ENCODE measurements at places on chromosomes 2 and 18. TPM values are rescaled to one million over a fixed set of nuclear protein-coding genes. Genes with fewer than 3 reads are reported as not detected.

DNA sequence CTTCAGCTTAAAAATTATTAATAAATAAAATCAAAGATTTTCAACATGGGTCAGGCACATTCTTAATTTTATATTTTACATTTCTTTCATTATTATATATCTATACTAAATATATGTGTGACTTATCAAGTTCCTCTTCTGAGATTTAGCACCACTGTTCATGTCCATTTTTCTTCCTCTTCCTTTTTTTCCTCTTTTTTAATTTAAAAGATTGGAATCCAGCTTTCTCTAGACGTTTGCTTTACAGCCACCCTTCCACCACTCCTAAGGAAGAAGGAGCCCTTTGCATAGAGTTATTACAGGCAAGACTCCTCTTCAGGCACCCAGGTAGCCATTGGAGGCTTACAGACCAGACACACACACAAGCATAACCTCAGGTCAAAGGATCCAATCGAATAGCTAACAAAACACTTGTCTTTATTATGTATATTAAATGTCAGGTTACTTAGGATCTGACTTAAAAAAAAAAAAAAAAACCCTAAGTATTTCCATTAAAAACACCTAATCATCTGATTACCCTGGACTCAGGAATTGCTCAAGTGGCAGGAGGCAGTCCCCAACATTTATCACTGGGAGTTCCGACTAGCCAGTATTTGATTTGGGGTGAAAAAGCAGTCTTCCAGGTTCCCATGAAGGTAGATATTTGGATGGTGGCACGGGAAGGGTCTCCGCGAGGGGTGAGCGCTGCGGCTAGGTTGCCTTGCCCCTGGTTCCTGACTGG lies 2.4 kb upstream of the ZEB2 start:
- peaks cover 22% of the 10 kb centered on the region for H3K4me1 ChIP-seq
- peaks cover 52% of the 10 kb centered on the region for H3K27me3 ChIP-seq
- peak overlapping the region; percentile 84 for H3K4me3 ChIP-seq
- H3K27ac ChIP-seq: no peak overlapping the region
- DNase-seq: no peak
- H3K36me3 ChIP-seq: no peaks in the 10 kb centered on the region

GRCh38 chr2:72886505-72887031 lies 640 bp upstream of the SPR start:
- peak overlapping the region; percentile 63 for H3K4me3 ChIP-seq
- peaks cover 1% of the 10 kb centered on the region for H3K4me1 ChIP-seq
- DNase-seq: no peak

ALPI gene
- total RNA-seq: not detected

SLC4A5 gene
- total RNA-seq: 1.2 TPM

DNA sequence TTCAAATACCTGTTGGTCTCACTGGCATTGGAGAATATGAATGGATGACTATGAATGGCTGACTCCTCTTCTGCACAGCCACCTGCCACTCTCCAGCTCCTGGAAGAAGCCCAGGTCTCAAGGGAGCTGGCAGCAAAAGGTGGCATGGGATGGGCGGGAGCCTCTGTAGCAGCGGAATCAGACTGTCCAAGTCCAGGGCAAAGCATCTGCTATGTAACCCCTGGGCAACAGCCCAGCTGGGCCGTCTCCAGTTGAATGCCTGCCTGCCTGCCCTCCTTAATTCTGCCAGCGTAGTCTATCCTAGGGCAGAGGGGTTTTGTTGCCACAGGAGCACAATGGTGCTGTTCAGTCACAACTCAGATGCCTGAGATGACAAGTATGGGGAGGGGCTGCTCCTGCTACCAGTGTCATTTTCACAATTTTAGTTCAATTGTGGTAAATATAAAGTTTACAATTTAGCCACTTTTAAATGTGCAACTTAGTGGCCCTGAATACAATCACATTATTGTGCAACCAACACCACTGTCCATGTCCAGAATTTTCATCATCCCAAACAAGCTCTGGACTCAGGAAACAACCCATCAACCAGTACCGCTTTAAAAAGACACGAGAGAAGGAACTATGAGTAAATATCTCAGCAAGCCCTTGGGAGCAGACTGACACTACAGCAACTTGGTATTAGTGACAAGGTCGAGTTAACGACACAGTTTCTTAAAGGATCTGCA lies 115.2 kb downstream of the MYO5B start:
- H3K27ac ChIP-seq: no peak overlapping the region
- no peak overlapping the region for H3K4me3 ChIP-seq
- peaks cover 5% of the 10 kb centered on the region for H3K27me3 ChIP-seq
- DNase-seq: no peak
- H3K36me3 ChIP-seq: no peaks in the 10 kb centered on the region
- H3K4me1 ChIP-seq: no peaks in the 10 kb centered on the region

IL1F10 gene
- not detected for total RNA-seq

CD8B gene
- total RNA-seq: 0.64 TPM

ICA1L gene
- 6.2 TPM for total RNA-seq

REG1B gene
- total RNA-seq: not detected

SOX11 gene
- total RNA-seq: not detected

UGT1A5 gene
- not detected for total RNA-seq

CRIM1 gene
- 12.4 TPM for total RNA-seq

PROC gene
- total RNA-seq: not detected

LYPD6B gene
- total RNA-seq: not detected

GRCh38 chr2:48566592-48567310 lies 36.8 kb downstream of the STON1 start:
- peaks cover 16% of the 10 kb centered on the region for H3K4me1 ChIP-seq
- DNase-seq: no peak
- H3K27ac ChIP-seq: no peak overlapping the region
- H3K27me3 ChIP-seq: no peaks in the 10 kb centered on the region
- no peak overlapping the region for H3K4me3 ChIP-seq

LRRFIP1 gene
- 254 TPM for total RNA-seq

DNA sequence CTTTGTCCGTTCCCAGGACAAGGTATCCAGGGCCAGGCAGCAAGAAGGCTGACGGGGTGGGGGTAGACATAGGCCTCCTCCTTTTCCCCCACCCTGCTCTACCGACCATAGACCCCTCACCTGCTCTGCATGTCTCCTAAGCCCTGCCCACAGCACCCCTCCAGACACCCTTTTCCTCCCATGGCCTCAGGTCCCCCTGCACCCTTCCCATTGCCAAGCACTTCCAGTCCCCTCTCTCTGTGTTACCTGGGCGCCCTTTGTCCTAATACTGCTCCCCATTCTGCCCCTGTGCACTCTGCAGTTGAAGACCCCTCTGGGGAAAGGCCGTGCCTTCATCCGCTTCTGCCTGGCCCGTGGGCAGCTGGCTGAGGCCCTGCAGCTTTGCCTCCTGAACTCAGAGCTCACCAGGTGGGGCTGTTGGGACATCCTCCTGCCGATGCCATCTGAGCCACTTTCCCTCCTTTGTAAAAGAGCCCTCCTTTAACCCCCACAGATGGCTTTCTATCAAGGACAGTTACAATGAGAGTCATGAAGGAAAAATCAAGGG lies 3.5 kb downstream of the RUFY4 start:
- no peak for DNase-seq
- no peak overlapping the region for H3K27ac ChIP-seq
- no peak overlapping the region for H3K4me3 ChIP-seq
- peaks cover 3% of the 10 kb centered on the region for H3K4me1 ChIP-seq
- H3K27me3 ChIP-seq: peaks cover 1% of the 10 kb centered on the region

DNA sequence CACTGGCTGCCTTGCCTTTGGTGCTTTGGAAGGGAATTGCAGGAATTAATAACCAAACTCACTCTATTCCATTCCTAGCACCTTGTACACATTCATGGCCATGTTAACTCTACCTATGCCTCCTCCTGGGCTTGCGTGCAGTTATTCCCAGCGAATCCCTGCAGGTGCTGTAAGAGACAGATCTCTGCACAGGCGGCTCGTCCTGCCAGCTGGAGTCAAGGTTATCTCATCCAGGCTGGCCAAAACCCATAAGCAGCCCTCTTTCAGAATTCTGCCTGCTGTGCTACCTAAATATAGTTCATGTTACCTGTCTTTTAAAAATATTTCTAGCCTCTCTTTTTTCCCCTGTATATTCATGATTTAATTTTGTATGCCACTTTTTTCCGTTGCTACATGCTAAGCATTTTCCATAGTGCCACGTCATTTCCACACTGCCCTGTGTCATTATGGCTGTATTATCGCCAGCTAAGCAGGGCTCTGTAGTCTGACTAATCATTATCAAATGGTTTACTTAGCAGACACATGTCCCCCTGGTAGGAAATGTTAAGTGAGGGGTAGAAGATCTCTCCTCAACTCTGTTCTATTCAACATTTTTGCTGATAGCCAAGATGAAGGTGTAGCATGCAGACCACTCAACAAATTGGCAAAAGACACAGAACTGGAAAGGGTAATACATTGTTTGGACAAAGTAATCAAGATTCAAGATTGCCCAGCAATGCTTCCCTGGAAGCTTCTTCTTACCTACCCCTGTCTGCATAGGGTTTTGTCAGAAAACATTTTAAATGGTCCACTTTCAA lies 79.7 kb upstream of the TAF1B start:
- no peak overlapping the region for H3K4me3 ChIP-seq
- peaks cover 45% of the 10 kb centered on the region for H3K4me1 ChIP-seq
- no peaks in the 10 kb centered on the region for H3K36me3 ChIP-seq
- H3K27ac ChIP-seq: no peak overlapping the region

MARCHF7 gene
- 80.0 TPM for total RNA-seq

DNA sequence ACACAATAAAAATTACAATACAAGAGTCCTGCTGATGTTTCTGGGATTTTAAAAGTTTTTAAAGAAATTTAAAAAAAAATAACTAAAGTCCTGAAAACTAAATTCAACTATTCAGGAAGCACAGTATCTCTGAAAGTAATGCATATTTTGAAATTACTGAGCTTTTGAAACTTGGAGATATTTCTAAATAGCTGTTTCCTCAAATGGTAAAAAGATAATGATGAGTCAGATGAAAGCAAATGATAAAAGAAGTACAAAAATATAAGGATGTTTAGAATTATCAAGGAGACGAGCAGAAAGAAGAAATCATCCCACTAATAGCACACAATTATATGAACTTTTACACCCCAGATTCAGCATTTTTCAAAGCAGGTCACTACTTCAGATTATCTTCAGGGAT lies 90.2 kb upstream of the SLC25A52 start:
- peaks cover 49% of the 10 kb centered on the region for H3K36me3 ChIP-seq
- peaks cover 9% of the 10 kb centered on the region for H3K4me1 ChIP-seq
- no peak overlapping the region for H3K27ac ChIP-seq
- H3K27me3 ChIP-seq: no peaks in the 10 kb centered on the region
- H3K4me3 ChIP-seq: no peak overlapping the region

DNA sequence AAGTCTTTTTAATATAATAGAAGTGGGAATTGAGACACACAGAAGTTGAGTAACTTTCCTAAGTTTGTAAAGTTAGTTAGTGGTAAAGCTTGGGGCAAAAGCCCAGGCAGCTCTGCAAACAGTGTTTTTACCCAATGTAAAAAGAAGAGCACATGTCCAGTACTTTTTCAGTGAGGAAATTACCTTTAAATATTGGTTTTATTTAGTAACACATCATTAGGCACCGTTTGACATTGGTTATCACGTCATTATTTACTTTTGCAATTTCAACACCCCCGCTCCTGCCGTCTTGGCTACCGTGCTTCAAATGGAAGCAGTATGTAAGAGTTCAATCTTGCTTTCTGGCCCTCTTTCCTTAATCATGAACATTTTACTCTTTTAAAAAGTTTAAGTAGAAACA lies 807.9 kb downstream of the EPHA4 start:
- H3K4me1 ChIP-seq: no peaks in the 10 kb centered on the region
- H3K27me3 ChIP-seq: no peaks in the 10 kb centered on the region
- no peak for DNase-seq
- H3K27ac ChIP-seq: no peak overlapping the region
- no peaks in the 10 kb centered on the region for H3K36me3 ChIP-seq
- no peak overlapping the region for H3K4me3 ChIP-seq

FAM237A gene
- not detected for total RNA-seq

- no peaks in the 10 kb centered on the region for H3K4me1 ChIP-seq
- no peak overlapping the region for H3K27ac ChIP-seq
These were observed 27.2 kb upstream of the FAM136A start for GRCh38 chr2:70328921-70329561.

GRCh38 chr2:27807476-27807875 lies 36.0 kb downstream of the MRPL33 start:
- H3K4me1 ChIP-seq: peaks cover 7% of the 10 kb centered on the region
- no peaks in the 10 kb centered on the region for H3K27me3 ChIP-seq
- no peak for DNase-seq
- H3K4me3 ChIP-seq: no peak overlapping the region

DNA sequence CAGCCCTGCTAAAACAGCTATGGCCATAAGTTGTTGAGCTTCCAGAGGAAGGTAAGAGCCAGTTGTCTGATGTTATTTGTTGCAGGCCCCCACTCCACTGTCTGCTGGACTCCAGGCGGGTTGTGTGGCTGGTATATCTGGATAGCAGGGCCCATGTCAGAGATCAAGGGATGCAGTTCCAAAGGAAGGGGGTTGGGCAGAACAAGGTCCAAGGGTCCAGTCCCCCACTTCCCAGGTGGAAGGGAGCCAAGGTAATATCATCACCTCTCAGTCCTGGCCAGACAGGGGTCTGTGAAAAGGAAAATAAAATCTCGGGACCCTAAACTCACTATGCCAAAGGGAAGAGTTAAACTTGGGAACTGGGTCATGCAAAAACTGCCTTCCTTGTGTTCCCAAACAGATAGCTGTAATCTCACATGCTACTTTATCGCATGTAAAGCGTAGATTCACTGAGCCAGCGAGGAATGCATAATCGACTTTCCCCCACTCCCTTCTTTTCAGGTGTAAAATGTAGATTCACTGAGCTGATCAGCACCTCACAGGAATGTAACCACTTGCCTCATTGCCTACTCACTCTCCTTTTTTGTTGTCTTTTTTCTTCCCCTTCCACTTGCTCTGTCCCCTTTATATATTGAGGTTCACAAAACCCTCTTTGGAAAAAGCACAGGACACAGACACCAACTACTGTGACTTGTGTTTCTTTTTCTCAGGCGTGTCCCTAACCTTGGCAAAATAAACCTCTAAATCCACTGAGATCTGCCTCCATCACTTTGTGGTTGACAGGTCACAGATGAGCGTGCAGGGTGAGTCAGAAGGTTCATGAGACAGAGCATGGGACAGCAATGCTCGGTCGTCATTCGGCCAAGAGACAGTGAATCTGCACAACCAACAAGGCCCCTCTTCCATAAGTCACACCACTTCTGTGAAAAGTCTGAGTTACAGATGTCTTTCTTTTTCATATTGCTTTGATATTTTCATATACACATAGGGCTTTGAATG lies 255.3 kb upstream of the SIX2 start:
- H3K27ac ChIP-seq: no peak overlapping the region
- DNase-seq: no peak
- H3K27me3 ChIP-seq: peaks cover 10% of the 10 kb centered on the region
- no peak overlapping the region for H3K4me3 ChIP-seq

CSRNP3 gene
- total RNA-seq: not detected

ACOXL gene
- 1.4 TPM for total RNA-seq

DNA sequence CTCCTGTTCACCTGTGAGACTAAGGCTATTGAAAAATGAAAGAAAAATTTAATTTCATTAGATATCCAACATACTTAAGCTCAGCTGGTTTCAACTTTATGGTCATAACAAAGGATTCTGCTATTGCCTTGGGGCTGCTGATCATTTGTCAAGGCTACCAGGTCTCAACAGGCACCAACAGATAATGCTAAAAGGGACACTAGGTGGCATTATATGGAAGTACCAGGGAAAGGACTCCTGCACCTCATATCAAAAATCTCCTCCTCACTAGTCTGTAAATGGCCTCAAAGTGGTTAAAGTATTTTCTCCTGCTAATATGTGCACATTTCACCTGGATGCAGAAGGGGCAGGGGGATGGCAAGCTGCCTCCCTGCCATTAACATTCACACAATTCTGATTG lies 167.9 kb upstream of the REG3A start:
- H3K27me3 ChIP-seq: no peaks in the 10 kb centered on the region
- no peak overlapping the region for H3K27ac ChIP-seq
- H3K4me3 ChIP-seq: no peak overlapping the region
- no peaks in the 10 kb centered on the region for H3K36me3 ChIP-seq
- no peaks in the 10 kb centered on the region for H3K4me1 ChIP-seq

DSG1 gene
- total RNA-seq: not detected

POLR1B gene
- 68.2 TPM for total RNA-seq

Measured in activated T-helper 2 cell treated with anti-CD3 and anti-CD28 coated beads, Interferon-gamma antibody, Interleukin-2, Interleukin-4, amounts not matched to agents 10 μg/mL and 5 μg/mL and 100 μg/mL, durations not matched to agents 14 hours and 24 hours and 36 hours (primary cell).